ENCODE measurements at places on chromosomes 16 and 17.

- DNase-seq = no peak
Measured at GRCh38 chr17:57750109-57750871, 5.2 kb upstream of the CCDC182 start.

DNA sequence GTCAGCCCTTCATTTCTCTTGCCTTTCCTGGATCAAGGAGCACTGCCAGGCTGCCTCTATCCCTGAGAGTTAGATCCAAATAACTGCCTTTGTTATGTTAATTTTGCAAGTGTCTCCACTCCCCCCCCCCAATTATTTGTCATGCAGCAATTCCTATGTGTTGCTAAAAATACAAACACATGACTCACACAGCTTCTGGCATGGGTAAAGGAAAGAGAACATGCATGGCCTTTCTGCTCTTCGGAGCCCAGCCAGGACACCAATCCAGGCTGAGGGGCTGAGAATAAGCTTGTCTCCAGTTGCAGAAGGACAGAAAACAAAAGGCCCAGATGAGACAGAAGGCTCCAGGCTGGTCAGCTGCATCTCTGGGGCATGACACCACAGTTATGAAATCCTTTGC lies 148.0 kb upstream of the TNRC6C start:
- DNase-seq = no peak

DNA sequence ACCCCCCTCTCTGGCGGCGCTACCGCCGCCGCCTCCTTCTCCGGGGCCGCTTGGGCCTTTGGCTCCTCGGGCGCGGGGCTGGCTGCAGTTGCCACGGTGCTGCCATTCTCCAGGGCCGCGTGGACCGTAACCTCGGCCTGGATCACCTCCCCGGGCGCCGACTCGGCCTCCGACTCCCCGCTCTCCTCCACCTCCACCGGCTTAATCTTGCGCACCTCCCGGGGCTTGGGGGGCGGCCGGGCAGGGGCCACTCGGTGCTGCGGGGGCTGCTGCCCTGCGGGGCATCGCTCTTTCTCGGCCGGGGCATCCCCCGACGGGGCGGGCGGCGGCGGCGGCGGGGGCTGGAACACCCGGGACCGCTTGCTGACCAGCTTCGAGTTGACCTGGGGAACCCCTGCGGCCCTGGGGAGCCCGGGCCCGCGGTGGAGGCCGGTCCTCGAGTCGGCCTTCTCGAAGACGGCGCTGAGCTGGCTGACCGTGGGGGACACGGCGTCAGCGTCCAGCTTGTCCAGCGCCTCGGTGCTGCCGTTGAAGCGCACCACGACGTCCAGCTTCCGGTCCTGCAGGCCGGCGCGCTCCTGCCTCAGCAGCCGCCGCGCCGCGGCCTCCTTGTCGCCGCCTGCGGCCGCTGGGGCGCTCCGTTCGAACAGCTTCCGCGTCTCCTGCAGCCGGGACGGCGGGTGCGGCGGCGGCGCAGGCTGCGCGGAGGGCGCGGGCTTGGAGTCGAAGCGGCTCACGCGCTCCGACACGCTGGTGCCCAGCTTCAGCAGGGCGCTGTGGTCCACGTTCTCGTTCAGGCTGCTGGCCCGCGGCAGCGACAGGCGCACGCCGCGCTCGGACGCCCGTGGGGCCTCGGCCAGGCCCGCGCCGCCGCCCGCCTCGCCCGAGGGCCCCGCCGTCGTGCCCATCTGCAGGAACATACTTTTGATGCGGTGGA lies 792 bp downstream of the PPP1R9B start:
- peak; percentile 55 for DNase-seq

GRCh38 chr17:72826602-72827001 lies 265.9 kb downstream of the SLC39A11 start:
- no peak for DNase-seq

DNA sequence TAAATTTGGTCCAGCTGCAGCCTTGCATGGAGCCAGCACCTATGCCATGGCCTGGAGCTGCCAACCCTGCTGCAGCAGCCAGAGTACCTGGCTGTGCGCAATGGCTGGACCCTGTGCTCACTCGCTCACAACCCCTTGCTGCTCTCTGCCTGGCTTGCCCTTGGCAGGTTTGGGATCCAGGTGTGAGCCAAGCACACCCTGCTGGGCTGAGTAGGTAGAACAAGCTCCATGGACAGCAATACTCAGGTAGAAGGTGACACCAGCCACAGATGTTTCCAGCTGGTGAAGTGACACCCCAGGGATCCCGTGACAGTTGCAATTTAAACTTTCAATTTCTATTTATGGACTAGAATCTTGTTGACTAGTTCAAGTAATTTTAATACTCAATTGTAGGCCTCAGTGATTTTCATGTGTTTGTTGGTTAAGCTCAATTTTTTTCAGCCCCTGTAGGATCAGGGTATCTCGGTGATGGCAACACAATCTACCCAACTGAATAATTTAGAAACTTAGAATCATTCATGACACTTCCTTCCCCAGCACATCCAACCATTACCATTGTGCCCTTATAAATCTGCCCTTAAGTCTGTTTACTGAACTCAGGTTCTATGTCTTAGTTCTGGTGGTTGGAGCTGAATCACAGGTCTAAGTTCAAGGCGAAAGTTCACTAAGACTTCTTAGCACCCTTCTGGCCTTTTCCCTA lies 480.0 kb downstream of the PMP22 start:
- DNase-seq = peak; percentile 48

DNA sequence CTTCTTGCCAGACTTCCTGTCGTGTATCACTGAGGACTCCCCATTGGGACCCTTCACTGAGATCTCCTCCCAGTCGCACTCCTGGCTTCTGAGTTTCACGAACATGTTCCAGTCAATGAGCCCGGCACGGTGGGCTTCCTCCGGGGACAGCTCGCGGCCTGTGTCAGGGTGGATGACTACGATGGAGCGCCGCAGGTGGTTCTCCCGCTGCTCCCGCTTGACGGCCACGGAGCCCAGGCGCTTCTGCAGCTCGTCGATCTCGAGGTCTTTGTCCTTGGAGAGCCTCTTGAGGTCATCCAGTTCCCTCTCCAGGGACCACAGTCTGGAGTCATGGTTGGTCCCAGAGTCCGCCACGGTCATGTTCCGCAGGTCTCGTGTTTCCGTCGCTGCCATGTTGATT lies 36.2 kb downstream of the UBN1 start:
- no peak for DNase-seq

DNA sequence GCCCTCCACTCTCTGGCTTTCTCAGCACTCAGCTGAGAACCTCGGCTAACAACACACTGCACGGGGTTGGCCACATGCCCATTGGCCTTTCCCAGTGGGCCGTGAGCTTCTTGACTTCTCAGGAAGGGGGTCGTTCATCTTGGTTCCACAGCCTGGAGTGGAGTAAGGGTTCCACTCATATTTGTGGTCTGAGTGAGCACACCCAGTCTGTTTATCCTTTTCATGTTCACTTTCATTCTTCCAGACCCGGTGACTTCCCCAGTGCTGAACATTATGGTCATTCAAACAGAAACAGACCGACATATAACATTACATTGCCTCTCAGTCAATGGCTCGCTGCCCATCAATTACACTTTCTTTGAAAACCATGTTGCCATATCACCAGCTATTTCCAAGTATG lies 8.2 kb downstream of the MILR1 start:
- no peak for DNase-seq

- no peak for DNase-seq
Measured at GRCh38 chr16:84740596-84741116, 40.9 kb downstream of the USP10 start.

GRCh38 chr16:68417711-68418301 lies 30.5 kb downstream of the SMPD3 start:
- peak; percentile 61 for DNase-seq

DNA sequence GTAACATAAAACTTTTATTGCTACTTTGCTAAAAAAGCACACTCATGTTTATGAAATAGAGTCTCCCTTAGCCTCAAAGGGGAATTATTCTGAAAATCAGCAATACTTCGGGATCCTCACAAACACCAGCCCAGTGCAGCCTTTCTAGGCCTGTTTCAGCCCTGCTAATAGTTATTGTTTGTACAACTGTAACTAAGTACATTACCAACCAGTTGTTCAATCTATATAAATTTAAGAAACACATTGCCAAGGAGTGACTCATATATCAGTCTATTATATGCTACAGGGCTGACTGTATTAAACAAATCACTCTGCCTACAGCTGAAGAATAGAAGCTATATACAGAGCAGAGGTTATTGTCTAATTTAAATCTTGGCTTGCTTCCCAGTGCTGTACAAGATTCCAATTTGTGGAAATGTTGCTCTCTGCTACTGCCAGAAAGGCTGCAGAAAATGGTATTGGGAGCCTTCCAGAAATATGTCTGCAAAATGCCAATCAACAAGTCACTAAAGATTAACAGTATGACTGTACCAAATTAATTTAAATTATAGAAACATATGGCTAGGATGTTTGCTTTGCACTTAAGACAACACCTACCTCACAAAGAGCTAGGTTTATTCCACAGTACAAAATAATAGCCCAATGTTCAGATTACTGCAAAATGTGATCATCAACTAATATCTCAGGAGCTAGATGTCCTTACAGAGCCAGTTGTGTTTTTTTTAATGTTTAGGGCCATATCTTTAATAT lies 49.7 kb downstream of the TOX3 start:
- DNase-seq = no peak

- peak; percentile 80 for DNase-seq
Measured at GRCh38 chr17:19744922-19745757, 3.0 kb downstream of the ALDH3A1 start.

DNA sequence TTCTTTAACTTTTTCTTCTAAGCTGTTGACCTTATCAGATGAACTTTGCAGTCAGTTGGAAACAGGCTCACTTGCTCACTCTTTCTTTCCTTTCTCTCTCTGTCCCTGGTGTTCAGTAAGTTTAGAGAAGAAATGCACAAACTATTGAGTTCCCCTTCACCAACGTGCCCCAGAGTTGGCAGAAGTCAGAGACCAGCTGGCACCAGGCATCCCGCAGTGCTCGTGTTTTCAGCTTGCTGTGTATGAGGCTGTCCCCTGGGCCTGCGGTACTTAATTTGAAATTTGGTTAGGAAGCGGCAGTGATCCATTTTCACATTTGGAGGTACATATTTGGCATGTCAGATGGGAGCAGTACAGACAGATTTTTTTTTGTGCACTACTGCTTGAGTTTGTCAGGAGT lies 258.6 kb downstream of the SNX29 start:
- no peak for DNase-seq

DNA sequence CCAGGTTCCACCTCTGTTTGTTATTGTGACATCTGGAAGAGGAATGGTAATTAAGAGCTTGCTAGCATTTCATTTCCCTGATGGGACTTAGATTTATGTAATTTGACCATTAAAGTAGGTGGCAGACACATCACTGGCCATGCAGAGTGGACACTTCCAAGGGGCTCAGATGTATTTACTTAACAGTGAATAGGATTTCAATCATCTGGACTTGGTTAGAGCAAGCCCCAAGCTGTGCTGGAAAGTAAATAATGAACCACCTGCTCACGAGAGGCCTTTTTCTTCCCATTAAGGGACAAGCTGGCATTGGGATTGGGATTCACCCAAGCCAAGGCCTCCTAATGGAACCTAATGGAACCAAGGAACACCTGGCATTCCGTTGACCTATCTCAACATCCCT lies 395.3 kb downstream of the HS3ST4 start:
- no peak for DNase-seq

DNA sequence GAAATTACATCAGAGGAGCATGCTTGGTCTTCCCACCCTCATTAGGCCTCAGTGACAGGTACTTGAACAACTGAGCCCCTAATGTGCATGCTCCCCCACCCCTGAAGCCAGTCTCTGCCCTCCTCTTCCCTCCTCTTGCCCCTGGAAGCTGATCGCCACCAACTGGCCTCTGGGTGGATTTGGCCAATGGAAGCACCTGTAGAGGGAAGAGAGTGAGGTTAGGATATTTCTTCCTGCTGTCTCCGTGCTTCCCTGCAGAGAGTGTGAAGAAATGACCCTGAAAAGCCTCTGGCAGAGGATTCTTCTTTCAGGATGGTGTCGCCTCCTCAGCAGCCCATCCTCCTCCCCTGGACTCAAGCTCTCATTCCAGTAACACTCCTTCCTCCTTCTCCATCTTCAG lies 5.9 kb upstream of the CBLN1 start:
- no peak for DNase-seq

DNA sequence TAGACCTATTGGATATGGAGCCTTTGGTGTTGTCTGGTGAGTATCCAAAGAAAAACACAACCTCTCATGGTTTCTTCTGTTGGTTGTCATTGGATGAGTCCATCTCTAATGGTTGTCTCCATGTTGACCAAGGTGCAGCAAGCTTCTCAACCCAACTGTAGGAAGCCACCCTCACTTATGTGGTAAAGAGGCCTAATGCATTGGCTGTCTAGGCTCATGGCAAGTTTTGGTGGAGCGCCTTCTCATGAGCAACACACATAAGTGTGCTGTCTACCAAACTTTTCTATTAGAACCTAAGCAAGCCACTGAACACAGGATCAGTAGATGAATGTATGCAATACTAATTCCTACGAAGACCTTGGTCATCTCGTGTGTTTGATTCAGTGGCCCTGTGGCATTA lies 819 bp downstream of the NLK start:
- DNase-seq = no peak

DNA sequence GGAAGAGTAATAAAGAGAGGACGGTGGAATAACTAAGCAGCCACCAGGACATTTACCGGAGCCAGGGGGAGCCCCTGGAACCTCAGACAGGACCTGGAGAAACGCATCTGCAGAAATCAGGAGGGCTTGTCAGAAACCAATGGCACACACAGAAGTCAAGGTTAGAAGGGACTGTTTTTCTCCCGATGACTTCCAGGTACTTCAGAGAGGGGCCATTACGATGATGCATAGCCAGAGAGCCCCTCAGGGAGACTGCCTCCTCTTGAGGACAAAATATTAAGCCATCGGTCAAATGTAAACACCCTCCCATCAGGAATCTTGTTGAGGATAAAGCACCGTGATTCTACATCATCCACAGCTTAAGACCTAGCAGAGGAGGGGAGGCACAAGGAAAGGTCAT lies 333.6 kb upstream of the CDH5 start:
- DNase-seq = no peak

DNA sequence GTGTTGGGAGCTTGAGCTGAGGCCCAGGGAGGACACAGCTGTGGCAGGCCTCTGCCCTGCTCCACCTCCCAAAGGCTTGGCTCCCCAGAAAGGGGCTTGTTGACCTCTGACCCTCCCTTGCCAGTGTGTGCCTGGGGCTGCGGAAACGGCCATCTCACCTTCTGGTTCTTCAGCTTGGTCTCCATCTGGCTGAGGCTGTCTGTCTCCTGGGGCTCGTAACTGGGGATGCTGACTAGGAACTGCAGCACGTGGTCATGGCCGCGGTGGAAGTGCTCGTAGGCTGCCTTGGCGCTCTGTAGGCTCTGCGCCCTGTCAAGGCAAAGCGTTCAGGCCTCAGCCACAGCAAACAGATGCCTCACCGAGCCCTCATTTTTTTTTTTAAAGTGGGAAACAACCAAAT lies 42.7 kb downstream of the UBN1 start:
- DNase-seq = no peak

- DNase-seq = no peak
Measured at GRCh38 chr16:51440131-51440889, 289.2 kb upstream of the SALL1 start.

DNA sequence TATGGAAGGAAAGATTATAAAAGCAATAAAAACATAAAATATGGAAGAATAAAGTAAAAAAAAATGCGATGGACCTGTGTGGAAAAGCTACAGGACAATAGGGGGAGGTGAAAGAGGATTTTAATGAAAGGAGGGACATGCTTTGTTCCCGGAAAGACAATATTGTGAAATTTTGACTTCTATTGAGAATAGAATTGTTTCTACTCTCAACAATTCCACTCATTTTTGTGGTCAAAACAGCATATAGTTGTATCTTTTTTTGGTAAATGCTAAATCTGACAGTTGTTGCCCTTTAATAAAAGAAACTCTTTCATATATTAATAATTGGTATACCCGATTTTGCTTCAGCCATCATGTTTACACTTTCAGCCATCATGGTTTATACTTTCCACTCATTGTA lies 22.9 kb upstream of the APPBP2 start:
- DNase-seq = no peak

GRCh38 chr16:87392821-87393679 lies 914 bp downstream of the MAP1LC3B start:
- DNase-seq = peak; percentile 41
